ENCODE measurements at places on chromosomes 3 and 15.

DNA sequence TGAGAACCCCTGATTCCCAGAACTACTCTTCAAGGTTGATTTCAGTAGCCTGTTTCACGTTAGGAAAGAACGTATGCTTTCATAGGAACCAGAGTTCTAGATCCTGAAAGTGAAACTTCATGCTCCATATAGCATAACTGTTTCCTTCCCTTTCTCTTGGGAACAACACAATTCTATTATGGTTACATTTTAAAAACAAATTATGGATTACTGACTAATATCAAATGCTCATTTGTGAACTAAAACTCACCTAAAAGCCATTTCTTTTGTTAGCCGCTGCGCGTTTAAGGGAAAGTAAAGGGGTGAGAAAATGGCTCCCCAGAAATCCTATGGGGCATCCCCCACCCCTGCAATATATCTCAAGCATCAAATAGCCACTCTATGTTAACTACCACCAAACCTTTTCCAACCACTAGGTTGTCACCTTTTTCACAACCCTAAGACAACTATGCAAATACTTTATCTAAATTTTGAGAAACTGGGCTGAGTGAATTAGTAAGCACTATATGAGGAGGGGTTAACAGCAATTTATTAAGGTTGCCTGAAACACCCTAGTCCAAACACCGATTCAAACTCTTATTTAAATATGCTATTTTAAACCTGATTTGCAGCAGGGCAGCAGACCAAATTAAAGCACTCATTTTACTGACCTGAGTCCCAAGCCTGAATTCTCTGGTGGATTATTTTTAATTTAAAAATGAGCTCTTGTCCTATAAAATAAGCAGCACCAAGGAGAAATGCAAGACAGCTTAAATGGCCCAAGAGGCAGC is 2.4 kb downstream of the SIAH2 start:
- no peak for DNase-seq

GRCh38 chr3:31701286-31701685 is 168.6 kb downstream of the STT3B start:
- no peak for DNase-seq

DNA sequence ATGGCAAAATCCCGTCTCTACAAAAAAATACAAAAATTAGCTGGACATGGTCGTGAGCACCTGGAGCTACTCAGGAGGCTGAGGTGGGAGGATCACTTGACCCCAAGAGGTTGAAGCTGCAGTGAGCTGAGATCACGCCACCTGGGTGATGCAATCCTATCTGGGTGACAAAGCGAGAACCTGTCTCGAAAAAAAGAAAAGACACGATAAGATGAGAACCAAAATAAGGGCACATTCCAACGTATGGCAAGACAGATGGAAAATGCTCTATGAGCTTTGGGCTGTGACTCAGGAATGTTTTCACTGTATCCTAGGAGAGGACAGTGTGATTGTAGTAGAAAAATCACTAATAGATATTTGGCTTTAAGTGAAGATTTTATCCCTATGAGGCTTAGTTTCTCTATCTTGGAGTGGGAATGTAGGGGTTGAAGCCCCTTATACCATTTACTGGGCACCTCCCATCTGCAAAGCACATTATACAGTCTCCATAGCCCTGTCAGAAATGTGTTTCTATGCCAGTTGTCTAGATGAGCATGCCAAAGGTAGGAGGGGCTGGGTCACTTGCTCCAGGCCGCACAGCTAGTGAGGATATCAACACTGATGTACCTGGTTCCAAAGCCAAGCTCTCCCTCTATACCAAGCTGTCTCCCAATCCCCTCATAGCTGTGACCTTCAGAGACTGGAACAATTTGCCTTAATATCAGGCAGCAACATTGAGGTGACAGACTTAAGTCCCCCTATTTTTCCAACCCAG is 53.6 kb upstream of the NR2E3 start:
- no peak for DNase-seq

- DNase-seq = no peak
Measured at GRCh38 chr3:52819936-52820335, 10.5 kb downstream of the ITIH4 start.

DNA sequence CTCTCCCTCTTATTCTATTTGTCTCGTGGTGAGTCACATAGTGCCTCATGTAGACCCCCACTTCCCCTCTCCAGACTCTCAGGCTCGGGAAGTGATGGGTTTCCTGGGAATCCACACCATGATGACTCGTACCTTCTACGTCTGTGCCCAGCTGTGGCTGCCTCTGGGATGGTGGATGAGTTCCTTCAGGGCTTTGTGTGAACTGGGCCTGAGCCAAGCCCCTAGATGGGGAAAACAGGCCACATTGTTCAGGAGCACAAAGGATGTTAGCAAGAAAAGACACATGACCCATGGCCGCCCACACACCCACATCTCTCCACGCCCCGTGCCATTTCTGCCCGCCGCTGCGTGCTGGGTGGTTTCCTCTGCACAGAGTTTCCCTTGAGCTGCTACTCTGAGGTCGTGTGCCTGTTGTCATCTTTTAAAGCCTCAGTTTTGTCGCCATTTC is 10.5 kb downstream of the ISG20 start:
- DNase-seq = peak; percentile 67

- no peak for DNase-seq
Measured at GRCh38 chr3:183233966-183234365, 19.1 kb upstream of the B3GNT5 start.

GRCh38 chr3:98733812-98734281 is 29.3 kb upstream of the ST3GAL6 start:
- no peak for DNase-seq

DNA sequence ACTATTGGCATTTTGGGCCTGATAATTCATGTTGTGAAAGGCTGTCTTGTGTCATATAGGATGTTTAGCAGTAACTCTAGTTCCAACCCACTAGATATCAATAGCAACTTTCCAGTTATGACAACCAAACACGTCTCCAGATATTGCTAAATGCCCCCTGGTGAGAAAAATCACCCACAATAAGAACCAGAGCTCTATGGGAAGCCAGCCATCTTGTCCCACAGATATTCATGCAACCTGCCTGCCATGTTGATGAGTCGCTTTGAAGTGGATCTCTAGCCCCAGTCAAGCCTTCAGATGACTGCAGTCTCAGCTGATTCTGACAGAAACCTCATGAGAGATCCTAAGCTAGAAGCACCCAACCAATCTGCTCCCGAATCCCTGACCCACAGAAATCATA is 5.6 kb upstream of the TNIK start:
- DNase-seq = no peak

DNA sequence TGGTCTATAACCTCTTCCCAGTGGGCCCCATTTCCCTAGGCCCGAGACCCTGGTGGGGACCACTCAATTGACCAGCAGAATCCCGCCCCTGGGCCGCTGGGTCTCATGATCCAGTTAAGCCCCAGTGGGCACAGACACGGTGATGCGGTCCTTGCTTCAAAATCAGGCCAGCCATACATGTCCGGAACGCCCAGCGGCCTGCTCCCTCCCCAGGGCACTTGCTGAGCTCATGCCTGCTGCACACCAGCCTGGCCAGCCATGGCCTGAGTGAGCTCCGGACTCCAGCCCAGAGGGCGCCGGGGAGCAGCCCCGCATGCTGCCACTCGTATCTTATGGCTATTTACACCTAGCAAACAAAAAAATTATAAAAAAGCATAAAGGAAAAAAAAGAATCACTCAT is 34.4 kb upstream of the IQSEC1 start:
- DNase-seq = no peak

DNA sequence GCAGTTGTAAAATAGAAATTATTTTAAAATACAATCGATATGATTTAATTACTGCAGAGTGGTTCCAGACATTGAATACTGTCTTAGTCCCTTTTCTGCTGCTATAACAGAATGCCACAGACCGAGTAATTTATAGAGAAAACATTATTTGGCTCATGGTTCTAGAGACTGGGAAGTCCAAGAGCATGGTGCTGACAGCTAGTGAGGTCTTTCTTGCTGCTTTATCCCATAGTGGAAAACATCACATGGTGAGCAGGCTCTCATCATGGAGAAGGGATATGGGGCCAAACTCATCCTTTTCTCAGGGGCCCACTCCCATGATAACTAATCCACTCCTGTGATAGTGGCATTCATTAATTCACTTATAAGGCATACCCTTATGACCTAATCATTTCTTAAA is 120.0 kb upstream of the TBL1XR1 start:
- no peak for DNase-seq

- no peak for DNase-seq
Measured at GRCh38 chr3:31240874-31241273, 291.9 kb upstream of the STT3B start.

DNA sequence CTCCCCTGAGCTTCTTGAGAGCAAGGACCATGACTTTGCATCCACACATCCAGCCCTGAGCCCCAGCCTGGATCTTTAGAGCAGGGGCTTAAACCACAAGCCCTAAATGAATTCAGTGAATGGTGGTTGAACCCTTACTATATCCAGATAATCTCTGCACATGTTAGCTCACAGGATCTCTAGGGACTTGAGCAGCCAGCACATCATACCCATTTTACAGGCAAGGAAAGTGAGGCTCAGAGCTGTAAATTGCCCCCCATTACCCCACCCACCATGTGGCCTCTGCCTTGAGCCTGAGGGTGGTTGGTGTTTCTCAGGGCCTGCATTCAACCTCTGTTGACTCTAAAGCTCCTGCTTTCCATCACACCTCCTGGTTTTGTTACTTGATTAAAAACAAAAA is 27.6 kb downstream of the EAF1 start:
- no peak for DNase-seq

DNA sequence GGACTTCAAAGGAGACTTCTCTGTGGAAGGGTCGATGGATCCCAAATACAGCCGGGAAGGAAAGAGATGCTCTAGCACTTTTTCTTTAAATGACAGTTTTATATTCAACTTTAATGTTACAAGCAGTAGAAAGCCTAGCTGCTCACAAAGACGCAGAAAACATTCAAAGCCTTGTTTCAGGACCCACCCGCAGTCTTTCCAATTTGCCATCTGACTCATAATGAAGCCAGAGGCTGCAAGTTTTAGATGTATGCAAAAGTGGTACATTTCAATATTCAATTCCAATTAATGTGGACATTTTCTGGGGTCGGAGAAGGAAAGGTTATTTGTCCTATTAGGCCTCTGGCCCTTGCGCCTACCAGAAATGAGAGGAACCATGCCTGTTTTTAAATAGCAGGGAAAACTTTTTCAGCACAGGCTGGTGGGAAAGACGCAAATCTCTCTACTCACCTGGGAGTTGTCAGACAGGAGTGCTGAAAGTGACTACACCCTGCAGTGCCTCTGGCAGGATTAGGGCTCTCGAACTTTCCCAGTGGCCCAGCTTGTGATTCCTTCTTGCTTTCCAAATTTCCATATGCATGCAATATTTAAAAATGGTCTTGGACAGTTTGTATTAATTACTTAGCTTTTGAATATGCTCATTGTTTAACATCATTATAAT is 117.4 kb upstream of the MBNL1 start:
- peak; percentile 4 for DNase-seq

DNA sequence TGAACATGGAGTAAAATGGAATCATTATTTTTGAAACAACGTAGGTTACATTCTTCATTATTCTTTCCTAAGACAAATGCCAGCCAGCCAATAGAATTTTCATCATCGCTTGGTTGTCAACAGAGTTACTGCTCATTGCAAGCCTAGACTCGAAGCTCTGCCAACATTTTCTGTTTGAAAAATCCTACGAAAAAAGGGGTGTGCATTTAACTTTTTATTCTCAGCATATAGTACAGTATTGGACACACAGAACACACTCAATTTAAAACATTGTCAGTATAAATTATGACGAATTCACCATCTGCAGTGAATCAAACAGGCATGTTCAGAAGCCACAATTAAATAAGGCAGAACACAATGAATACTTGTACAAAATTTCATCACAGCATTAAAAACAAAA is 232.1 kb downstream of the NR1D2 start:
- DNase-seq = no peak

- no peak for DNase-seq
Measured at GRCh38 chr3:14757153-14757700, 61.5 kb upstream of the FGD5 start.

- DNase-seq = no peak
Measured at GRCh38 chr15:94383041-94383440, 151.7 kb downstream of the MCTP2 start.

GRCh38 chr3:123447416-123447748 is 1.5 kb downstream of the ADCY5 start:
- DNase-seq = no peak

GRCh38 chr15:31554261-31554660 is 227.6 kb downstream of the KLF13 start:
- no peak for DNase-seq

GRCh38 chr15:99387421-99388168 is 136.3 kb downstream of the LRRC28 start:
- no peak for DNase-seq

DNA sequence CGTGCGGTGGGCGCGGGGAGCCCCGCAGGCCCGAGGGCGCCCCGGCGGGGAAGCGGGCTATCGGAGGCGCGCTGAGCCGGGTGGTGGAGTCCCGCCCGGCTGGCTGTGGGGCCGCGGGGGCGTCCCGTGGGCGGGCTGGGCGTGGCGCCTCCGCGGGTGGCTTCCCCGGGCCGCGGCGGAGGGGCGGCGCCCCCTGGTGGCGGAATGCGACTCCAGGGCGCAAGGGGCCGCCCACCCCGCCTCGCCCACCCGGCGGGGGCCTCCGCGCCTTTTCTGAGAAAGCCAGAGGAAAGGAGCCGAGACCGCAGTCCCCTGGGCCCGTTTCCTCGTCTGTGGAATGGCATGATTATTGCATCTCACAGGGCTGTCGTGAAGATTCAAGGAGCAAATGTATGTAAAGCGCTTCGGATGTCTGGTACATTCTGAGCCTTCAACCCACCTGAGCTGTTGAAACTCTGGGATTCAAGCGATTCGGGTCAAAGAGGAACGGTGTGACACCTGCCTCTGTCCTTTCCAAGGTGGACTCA is 31.9 kb upstream of the RAB6B start:
- DNase-seq = peak; percentile 16

- DNase-seq = no peak
Measured at GRCh38 chr3:117762621-117763037, 1053.0 kb downstream of the TUSC7 start.

- no peak for DNase-seq
Measured at GRCh38 chr15:55738715-55739114, 4.2 kb downstream of the PRTG start.

GRCh38 chr3:35617370-35617769 is 22.0 kb upstream of the ARPP21 start:
- no peak for DNase-seq

- no peak for DNase-seq
Measured at GRCh38 chr3:184737063-184737462, 25.2 kb upstream of the MAGEF1 start.

GRCh38 chr3:48244461-48244860 is 3.6 kb downstream of the ZNF589 start:
- DNase-seq = no peak

DNA sequence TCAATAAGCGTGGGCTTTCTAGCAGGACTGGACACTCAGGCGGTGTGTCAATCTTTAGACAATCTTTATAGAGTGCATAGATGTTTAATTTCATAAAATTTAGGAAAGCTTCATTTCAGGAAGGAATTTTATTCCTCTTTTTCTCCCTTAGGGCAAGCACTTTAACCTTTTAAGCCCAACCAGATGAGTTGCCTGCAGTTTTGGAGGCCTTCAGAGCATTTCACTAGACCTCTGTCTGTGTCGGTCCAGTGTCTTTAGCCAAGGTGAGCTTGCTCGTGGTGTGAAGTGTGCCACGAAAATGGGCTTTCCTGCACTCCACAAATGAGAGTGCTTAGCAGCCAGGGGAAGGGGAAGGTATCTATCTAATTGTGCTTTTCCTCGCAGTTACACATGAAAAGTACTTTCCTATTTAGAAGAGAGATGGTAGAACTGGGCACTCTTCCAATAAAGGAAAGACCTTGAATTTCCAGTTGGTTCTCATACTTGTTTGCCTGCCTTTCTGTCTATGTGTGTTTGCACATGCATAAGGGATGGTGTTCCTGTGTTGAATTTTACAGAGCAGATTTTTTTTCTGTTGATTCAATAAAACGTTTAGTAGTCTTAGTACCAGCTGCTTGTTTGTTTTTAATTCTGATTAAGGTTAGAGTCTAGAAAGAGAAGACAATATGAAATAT is 53.6 kb downstream of the FEZF2 start:
- DNase-seq = no peak
